Stromal cell of bone marrow (primary cell): ENCODE measurements at places on chromosomes 7 and 10.

DNA sequence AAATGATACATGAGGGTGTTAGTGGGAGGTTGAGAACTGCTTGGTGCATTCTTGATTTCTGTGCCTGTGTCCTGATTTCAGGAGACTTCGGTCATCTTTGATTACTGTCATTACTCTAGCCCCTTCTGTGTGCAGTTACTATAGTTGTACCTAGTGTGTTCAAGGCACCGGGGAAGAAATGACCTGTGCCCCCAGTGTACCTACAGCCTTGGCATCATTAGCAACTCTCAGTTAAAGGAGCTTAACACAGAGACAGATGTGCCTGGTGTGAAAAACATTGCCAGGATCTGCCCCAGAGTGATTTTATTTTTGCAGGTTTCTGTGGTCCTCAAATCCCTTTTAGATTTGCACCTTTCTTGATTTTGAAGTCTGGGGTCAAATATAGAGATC is 62.2 kb downstream of the ARID5B start:
- no peak for DNase-seq

DNA sequence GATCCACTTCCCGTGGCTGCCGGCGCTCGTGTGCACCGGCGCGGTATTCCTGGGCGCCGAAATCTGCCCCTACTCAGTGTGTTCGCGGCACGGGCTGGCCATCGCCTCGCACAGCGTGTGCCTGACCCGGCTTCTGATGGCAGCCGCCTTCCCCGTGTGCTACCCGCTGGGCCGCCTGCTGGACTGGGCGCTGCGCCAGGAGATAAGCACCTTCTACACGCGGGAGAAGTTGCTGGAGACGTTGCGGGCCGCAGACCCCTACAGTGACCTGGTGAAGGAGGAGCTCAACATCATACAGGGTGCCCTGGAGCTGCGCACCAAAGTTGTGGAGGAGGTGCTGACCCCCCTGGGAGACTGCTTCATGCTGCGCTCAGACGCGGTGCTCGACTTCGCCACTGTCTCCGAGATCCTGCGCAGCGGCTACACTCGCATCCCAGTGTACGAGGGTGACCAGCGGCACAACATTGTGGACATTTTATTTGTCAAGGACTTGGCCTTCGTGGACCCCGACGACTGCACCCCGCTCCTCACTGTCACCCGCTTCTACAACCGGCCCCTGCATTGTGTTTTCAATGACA is 1.3 kb downstream of the CNNM1 start:
- no peak for DNase-seq

GRCh38 chr7:90459888-90460287 is 9.6 kb upstream of the PTTG1IP2 start:
- DNase-seq, result no peak

DNA sequence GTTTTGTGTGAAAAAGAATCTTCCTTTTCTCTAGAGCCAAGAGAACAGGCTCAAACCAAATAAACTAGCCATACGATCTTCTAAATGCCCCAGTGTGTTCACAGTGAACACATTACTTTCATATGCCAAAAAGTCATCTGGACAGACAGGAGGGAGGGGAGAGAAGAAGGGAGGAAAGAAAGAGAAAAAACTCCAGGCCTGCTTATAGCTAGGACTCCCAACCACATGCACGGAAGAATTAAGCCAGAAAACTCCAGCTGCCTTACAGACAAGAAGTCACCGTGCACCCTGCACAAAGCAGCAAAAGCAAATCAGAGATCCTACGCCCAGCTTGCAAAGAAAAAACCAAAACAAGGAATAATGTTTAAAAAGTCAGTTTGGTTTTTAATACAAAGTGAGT is 34.3 kb downstream of the SNX8 start:
- DNase-seq, result no peak

DNA sequence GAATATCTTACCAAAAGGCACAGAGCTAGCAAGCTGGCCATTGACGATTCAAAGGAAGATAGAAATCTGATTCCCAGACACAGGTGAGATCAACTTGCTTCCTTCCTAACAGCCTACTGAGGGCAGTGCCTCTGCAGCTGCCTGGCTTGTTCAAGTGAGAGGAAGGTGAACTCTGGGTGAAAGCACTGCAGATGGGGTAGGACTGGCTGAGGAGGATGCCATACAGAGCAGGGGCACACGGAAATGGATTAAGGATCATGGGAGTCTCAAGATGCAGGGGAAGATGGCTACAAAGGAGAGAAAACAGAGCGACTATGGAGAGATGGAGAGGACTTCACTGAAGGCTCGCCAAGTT is 34.4 kb upstream of the GPAM start:
- DNase-seq, result no peak

GRCh38 chr10:110609605-110610004 is 34.5 kb upstream of the RBM20 start:
- no peak for DNase-seq

- no peak for DNase-seq
Observed at GRCh38 chr10:106571192-106571946, 593.1 kb downstream of the SORCS1 start.

DNA sequence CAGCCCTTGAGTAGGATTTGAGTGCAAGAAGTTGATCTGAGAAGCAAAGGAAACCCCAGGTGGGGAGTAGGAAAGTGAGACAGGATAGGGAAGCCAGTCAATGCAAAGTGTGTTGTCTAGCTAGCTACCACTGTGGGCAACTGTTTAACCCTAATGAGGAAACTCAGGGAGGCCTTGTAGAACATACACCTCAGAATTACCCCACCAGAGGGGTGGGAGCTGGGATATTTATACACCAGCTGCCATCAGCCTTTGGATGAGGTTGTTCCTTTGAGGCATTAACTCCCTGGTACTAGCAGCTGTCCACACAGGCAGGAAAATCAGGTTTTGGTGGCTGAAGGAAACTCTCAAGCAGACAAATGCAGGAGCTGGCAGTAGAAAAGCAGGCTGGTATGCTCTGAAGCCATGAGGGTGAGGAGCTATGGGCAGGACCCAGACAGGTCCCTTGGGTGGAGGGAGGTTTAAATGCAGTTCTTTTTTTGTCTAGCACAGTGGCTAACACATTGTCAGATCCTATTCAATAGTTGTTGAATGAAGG is 60.1 kb upstream of the ARID5B start:
- no peak for DNase-seq

GRCh38 chr10:10605551-10606081 is 412.1 kb upstream of the CELF2 start:
- DNase-seq, result peak; percentile 96

- no peak for DNase-seq
Observed at GRCh38 chr10:23294638-23295247, 49.9 kb downstream of the C10orf67 start.

GRCh38 chr10:89653410-89653869 is 8.4 kb upstream of the PANK1 start:
- DNase-seq, result no peak

DNA sequence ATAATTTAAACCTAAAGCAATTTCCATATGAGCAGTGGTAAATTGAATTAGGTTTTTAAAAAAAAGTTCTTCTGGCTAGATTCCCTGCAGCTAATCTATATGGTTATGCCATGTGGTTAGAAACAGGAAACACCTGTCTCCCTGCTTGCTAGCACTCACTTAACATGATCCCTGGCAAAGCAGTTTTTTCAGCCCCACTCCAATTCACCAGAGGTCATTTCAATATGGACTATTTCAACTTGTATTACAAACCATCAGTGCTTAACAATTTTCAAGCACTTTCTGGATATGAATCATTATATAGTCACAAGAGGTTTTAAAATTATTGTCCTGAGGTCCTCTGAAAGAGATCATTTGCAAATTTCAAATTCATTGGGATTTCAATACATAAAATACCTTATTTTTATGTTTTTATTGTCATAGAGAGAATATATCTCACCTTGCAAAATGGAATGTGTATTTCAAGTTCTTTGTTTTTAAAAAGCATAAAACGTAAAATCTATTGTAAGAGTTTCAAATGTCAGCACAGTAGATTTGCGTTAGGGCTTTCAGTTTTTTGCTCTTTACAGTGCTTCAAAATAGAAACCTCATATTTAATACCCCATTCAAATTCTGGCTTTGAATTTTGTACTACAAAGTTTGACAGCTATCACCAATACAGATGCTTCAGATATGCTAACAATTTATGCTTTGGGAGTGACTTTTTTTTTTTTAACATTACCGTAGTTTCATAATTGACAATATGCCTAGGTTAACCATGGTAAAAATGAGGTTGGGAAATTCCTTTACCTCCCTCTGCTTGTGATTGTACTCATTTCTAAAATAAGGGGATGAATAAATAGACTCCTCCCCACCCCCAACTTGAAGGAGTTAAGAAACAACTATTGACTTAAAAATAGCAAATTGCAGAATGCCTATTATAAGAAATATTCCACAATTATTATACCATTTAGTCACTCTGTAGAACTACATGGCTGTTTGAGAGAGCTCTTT is 117.5 kb upstream of the HGF start:
- no peak for DNase-seq

GRCh38 chr10:74096777-74097176 is 53.9 kb downstream of the AP3M1 start:
- no peak for DNase-seq

- DNase-seq, result no peak
Observed at GRCh38 chr7:37070031-37070430, 345.7 kb upstream of the AOAH start.

DNA sequence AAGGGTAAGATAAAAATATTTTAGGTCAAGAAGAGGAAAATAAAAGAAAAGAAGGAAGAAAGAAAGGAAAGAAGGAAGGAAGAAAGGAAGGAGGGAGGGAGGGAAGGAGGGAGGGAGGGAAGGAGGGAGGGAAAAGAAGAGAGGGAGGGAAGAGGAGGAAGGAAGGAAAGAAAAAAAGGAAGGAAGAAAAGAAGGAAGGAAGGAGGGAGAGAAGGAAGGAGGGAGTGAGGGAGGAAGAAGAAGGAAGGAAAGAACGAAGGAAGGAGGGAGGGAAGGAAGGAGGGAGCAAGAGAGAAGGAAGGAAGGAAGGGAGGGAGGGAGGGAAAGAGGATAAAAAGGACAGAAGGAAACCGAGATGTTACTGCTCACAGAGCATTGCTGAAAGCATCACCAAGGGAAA is 209.5 kb upstream of the PITRM1 start:
- no peak for DNase-seq

GRCh38 chr7:130309986-130310385 is 17.0 kb downstream of the CPA4 start:
- DNase-seq, result no peak

DNA sequence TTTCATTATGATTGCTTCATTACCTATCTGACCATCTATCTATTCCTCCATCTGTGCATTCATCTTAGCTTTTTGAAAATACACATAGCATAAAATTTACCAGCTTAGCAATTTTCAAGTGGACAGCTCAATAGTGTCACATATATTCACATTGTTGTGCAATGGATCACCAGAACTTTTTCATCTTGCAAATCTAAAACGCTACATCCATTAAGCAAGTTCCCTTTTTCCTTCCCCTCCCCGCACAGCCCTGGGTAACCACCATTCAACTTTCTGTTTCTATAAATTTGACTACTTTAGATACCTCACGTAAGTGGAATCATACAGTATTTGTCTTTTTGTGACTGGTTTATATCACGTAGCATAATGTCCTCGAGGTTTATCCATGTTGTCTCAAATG is 78.0 kb upstream of the ADRB1 start:
- no peak for DNase-seq

DNA sequence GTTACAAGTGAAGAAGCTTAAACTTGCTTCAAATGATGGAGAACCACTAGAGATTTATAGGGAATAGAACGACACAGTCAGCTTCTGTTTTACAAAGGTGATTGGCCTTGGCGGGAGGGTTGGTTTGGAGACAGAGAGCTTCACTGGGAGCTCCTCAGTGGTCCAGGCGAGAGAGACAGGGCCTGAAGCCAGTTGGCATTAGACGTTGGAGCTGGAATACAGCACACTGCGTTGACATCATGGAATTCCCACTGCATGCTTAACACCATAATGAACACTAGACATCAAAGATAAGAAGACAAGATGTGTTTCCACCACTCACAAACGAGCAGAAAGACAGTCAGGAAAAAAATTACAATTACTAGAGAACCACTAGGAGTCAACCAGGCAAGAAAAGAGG is 67.8 kb downstream of the TBXAS1 start:
- DNase-seq, result no peak

DNA sequence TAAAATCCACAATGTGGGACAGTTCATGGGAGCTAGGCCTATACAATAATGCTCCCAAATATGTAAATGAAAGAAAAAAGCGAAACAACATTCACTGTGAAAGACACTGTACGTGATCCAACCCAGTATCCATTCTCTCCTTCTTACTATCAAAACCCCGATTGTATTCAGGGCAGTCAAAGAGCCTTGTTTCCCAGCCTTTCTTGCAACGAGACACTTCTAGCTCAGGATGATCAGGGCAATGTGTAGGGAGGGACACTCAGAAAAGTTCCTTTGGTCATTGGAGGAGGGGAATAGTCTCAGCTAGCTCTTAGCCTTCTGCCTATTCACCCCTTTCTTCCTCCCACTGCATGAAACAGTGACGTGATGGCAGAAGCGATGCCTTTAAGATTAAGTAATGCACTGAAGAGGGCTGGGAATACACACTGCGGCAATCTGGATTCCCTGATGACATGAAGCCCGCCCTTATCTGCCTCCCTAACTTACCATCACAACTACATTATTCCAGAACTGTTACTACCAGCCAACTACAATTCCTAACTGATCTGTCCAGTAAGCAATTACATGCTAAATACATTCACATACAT is 27.3 kb downstream of the UBE2H start:
- peak; percentile 21 for DNase-seq

DNA sequence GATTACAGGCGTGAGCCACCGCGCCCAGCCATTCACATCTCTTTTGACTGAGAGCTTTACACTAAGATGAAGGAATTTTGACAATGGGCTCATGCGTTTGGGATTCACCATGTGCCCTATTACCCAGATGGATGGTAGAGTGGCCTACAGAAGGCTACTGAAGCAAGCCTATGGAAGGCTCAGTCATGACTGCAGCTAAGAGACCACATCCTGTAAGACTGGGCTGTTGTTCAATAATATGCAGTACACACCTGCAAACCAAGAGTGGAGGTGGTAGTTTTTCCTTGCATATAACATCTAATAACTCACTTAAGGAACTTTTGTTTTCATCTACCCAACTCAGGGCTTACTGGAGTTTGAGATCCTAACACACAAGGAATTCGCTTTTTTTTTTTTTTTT is 6.1 kb upstream of the WIPI2 start:
- DNase-seq, result no peak

DNA sequence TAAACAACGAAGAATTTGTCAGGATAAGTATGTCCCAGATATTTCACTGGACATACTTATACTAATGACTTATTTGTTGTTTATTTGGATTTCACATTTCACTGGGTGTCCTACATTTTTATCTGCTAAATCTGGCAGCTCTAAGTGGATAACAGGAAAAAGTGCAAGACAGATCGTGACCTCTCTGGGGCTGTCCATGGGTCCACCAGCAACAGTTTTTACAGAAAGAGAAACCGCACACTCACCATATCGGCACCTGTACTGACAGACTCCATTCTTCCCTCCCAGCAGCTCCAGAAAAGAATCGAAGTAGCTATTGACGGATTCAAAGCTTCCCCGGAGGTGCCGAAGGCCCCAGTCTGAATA is 393 bp downstream of the PLA2G12B start:
- DNase-seq, result no peak
